Astrocyte of the cerebellum (primary cell): ENCODE measurements at places on chromosomes 7 and 10.

GRCh38 chr7:155640629-155641028 is 3.8 kb upstream of the RBM33 start:
- DNase-seq: no peak

DNA sequence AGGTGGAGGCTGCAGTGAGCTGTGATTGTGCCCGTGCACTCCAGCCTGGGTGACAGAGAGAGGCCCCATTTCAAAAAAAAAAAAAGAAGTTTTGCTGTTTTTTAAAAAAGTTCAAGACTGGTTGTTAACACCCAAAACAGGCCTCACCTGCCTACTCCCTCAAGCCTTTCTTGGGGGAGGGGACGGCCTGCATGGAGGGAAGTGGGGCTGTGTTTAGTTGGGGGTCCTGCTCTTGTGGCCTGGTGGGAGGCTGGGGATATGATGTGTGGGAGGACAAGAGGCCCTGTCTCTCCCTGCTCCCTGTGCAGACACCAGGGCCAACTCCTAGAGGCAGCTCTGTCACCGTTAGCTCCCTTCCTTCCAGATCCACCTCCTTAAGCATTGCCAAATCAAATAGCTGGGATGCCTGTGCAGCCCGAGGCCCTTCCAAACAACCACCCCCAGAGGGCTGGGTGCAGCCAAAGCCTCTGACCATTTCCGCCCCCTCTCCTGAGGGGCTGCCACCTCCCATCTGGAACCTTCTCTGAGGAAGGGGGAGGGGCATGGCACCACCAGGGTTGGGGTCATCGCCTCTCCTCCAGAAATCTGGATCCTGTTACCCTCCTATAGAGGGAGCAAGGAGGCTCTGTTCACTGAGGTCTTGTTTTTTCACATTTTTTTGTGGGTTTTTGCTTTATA is 32.9 kb upstream of the ANKRD2 start:
- DNase-seq: peak; percentile 73

DNA sequence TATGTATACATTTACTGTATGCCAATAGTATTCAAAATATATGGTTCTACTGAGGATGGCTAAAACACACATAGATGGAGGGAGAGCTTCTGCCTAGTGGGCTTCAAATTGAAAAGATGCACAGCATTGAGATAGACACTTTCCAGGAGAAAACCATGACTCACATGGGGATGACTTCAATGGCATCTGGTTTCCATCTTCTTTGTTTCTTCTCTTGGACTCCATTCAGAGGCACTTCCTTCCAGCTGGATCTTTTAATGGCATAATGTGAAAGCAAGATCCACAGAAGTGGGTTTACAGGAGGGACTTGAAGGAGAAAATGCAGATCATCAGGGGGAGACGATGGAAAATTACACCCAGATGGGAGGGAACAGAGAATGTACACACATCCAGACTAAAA is 84.9 kb downstream of the ZNF365 start:
- no peak for DNase-seq

GRCh38 chr7:151551820-151552219 is 32.1 kb upstream of the RHEB start:
- no peak for DNase-seq

DNA sequence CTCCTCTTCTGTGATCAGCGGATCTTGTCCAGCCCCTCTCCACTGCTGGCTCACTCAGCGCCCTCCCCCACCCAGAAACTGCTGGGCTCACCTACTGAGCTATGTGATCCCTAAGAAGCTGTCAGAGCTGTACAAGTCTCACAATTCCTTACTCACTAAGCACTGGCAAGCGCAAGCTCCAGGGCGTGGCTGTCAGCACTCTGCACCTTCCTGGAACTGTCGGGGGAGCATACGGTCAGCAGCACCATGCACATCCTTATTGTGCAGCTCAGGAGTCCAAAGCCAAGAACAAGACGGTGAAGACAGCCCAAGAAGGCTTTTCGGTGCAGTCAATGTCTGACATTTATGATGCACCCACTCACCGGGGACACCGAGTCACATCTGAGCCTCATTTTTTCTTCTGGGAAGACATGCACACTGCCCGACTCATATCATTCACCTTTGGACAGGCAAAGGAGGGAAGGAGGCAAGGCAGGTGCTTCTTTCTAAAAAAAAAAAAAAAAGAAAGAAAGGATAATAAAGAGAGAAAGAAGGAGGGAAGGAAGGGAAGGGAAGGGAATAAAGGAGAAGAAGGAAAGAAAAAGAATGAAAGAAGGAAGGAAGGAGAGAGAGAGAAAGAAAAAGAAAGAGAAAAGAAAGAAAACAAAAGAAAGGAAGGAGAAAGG is 56.3 kb downstream of the ASB13 start:
- DNase-seq: no peak

DNA sequence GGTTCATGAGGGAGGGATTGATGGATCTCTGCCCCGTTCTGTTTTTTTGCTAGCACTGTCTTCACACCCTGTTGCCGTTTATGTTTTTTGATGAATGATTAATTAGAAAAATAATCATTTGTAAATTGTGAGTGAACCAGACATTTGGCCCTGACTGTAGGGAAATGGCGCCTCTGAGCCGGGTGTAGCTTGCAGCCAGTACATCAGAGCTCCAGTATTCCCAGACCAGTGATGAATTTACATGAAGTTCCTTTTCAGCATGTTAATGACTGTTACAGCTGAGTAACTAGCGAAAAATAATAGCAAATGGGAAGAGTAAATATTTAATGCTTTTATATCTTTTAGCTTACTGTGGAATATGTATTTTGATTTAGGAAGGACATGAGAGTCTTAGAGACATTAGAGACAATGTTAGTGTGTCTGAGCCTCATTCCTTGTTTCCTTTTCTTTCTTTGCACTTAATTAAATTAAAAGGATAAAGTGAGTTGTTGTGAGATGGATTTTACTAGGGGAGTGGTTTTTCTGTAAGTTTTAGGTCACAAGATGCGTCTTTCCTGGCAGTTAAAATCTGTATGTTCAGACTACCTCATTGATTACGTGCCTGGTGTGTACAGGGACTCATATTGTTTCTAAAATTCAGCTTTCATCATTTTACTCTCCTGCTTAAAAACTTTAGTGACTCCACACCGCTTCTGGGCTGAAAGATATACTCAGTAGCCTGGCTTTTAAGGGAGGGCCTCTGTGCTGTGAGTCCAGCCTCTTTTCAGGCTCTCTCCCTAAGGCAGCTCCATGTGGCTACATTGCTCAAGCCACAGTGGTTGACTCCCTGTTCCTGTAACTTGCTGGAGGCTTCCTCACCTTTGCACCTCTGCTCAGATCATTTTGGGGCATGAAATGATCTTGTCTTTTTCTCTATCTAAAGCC is 86.4 kb downstream of the AUTS2 start:
- no peak for DNase-seq

GRCh38 chr10:7984896-7985295 is 69.6 kb upstream of the GATA3 start:
- DNase-seq: no peak

DNA sequence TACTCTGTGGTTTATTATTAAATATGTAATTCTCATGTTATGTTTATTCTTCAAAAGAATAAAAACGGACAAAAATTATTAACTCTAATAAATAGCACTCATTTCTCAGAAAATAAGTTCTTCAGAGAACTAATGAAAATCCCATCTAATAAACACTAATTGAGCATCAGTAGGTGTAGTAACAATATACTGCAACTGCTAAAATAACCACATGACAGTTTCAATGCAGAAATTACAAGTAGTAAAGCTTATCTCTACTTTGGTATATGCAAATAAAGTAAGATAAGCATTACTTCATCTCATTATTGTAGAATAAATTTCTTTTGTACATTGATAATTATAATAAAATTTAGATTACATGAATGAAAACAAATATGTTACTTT is 56.4 kb upstream of the DKK1 start:
- no peak for DNase-seq

DNA sequence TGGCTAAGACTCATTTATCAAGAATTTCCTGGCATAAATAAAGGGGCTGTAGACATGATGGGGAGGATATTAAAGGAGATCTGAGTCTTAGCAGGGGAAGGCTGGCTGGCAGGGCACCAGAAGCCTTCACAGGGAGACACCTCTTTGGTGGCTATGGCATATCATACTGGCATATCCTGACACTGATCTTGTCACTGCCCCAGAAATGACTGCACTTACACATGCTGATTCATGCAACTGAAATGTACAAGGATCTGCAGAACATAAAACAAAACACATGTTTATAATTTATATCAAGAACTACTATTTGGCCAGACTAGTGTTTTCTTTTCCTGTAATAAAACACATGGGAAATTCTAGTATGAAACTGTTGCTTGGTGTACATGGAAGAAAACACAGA is 5.5 kb upstream of the LIPN start:
- peak; percentile 18 for DNase-seq

GRCh38 chr7:138798836-138799235 is 840 bp upstream of the ATP6V0A4 start:
- DNase-seq: no peak

- no peak for DNase-seq
Measured at GRCh38 chr10:77911535-77912123, 14.9 kb downstream of the DLG5 start.

GRCh38 chr7:157693521-157694375 is 356.9 kb downstream of the DNAJB6 start:
- DNase-seq: no peak

GRCh38 chr10:122267849-122268737 is 3.0 kb upstream of the BTBD16 start:
- no peak for DNase-seq

- no peak for DNase-seq
Measured at GRCh38 chr7:141160246-141160860, 86.5 kb downstream of the TMEM178B start.

DNA sequence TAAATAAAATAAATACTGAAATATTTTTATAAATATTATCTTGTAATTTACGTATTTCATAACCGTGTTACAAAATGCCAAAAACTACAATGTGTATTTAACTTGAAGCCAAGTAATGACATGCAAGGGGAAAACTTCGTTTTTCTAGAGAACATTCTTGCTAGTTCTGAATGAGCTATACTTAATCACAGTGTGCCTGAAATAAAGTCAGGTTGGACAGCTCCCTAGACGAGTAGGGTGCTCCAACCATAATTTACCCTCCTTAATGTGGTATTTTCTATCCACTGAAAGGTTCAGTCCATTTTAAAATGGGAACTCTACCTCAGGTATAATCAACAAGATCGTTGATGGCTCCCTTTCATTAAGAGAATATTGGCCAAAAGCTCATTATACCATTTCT is 194.5 kb upstream of the AHR start:
- no peak for DNase-seq

GRCh38 chr7:30223896-30224295 is 60.5 kb upstream of the ZNRF2 start:
- no peak for DNase-seq

GRCh38 chr7:69864822-69865221 is 266.5 kb downstream of the AUTS2 start:
- DNase-seq: no peak

DNA sequence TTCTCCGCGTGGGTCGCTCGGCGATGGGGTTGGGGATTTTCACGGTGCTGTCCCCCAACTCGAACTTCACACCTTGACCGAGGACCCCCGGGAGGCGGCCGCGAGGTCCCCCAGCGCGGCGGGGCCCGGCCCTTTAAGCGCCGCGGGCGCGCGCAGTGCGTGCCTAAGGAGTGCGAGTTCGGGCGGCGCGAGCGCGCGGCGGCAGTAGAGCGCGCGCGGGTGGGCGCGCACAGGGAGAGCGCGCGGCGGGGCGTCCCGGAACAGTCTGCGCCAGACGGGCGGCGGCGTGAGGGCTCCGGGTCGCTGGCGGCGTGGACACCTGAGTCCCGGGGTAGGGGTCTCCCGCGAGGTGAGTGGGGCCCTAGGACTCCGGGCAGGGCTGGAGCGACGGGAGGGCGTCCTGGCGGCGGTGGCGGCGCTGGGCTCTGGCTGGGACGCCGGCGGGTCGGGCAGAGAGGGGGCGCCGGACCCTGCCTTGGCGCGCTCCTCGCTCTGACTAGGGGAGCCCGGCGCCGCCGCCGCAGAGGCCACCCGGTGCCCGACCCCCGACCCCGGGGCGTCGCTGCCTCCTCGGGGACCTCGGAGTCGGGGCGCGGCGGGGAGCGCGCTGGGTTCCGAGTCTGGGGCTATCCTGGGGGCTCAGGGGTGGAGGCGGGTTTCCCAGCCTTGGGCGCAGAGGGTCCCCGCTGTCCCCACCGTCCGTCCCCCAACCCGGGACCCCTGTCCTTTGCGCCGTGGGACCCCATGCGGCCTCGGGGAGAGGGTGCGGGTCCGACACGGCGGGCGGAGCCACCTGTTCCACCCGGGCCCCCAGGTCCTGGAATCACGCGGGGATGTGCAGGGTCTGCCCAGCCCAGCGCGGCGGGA is at the start of gene PROSER2:
Gene PROSER2 (plus strand): TSS at position 235 of the 867 bp plus-strand sequence. CDS start 28,722 bp downstream, outside the sequence.
- no peak for DNase-seq

DNA sequence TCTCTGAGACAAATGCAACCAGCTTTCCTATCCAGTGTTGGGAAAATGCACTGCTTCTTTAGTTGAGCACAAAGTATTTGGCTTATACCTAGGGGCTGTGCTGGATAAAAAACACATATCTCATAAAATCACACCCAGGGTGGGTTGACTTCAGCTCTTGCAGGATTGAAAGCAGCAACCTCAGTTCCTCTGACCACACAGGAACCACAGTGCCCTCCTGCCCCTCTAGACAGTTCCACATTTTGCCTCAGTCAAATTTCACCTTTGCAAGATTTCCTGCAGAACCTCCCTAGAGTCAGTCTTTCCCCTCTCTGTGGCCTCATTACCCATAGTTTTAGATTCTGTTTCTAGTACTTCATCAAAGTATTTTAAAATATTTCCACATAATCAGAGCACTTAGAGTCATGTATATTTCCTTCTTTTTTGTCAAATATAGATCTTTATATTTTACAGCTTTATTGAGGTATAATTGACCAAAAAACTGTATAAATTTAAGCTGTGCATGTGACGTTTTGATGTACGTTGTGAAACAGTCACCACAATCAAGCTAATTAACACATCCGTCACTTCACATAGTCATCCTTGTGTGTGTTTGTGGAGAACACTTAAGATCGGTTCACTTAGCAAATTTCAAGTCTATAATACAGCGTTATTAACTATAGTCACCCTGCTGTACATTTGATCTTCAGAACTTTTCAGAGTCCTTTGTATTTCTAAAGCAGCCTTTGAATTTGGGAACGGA is 37.0 kb upstream of the EGR2 start:
- no peak for DNase-seq

- no peak for DNase-seq
Measured at GRCh38 chr10:56715262-56715661, 354.2 kb upstream of the ZWINT start.

DNA sequence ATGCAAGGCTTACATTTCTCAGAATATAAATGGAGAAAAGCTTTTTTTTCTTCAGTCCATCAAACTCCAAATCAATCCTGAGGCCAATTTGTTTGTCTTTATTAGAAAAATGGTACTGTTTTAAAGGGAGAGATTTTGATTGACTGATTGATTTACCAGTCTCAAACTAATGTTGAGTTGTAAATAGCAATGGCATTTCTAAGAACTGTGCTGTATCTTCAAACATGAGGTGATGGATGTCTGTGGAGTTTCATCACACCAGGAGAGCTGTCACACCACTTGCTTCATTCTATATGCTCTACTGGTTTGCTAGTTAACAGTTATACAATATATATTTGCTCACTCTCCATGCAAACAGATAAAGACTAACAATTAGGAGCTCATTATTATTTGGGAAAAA is 39.0 kb upstream of the LRRTM3 start:
- no peak for DNase-seq

GRCh38 chr10:75345738-75346137 is 55.8 kb downstream of the ZNF503 start:
- no peak for DNase-seq

GRCh38 chr7:157355784-157356511 is 19.1 kb downstream of the DNAJB6 start:
- DNase-seq: no peak
